ENCODE measurements at places on chromosomes 7 and 10.

DNA sequence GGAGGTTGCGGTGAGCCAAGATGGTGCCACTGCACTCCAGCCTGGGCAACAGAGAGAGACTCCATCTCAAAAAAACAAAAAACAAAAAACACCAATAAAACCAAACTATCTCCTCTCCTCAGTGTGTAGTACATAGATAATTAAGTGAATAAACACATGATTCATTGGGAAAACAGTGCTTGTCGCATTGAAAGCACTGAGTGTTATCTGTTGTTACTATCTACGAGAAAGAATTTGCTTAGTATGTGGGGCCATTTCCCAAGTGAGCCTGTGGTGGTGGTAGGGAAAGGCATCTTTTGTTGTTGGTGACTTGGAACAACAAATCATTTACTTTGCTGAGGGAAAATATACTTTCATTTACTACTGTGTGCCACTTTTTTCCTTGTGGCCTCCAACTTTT is 42.6 kb downstream of the RSBN1L start:
- no peak for DNase-seq

DNA sequence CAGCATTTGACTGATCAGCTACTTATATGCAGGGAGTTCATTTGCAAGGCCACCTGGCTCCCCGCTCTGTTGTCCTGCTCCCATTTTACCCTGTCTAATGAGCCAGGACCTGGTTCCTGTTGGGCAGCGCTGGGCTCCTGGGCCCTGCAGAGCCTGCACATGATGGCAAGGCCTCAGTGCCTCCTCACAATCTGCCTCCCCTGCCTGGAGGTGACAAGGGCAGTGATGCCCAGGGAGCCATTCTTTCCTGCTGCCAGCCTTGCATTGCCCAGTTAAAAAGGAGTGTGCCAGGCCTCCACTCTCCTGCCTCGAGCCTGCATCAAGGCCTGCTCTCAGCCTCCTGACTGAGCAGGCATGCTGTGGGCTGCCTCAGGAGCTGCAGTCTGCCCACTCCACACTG is 28.5 kb downstream of the CHAT start:
- no peak for DNase-seq

GRCh38 chr7:129769866-129770808 is 158.6 kb downstream of the NRF1 start:
- peak; percentile 41 for DNase-seq

DNA sequence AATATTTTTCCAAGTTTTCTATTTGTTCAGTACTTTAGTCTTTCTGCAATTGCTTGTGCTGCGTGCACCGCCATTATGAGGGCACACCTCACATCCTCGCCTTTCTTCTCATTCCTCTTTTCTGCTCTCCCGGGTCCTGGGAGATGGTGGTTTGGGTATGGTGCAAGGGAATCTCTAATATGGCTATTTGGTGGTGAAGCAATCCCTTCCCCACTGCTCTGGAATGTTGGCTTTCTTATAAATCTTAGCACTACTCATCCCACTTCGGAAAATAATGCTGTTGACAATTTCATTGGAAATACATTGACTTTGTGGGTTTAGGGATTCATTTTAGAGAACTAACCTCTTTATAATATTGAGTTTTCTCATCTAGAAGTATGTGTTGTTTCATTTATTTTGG is 1.9 kb upstream of the GCK start:
- no peak for DNase-seq

DNA sequence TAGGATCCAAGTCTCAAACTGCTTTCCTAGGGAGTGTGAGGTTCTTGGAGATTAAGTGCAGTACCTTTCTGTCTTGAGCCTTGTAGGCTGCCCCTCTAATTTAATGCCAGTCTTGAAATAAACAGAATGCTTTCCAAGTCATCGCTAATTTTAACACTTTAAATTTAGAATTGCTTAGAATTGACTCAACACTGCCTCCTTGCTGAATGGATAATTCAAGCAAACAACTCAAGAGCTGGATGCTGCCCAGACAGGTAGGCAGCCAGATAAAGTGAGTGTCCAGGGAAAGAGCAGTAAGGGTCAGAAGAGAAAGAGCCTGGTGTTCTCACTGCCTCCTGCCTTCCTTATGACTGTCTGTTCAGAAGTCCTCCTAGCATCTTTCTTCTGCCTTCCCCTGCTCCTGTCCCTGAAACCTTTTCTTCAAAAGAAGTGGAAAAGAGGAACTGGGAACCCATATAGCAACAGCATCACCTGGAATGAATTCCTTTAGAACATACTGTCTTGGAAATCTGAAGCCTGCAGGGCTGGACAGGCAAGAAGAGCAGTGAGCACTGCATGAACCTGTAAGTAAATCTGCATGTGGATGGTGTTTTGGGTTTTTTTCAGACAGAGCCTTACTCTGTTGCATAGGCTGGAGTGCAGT is 3.1 kb upstream of the GOT1 start:
- no peak for DNase-seq

- peak; percentile 82 for DNase-seq
These were observed 527 bp downstream of the AKR1B1 start for GRCh38 chr7:134458341-134458805.
